Osteocyte (in vitro differentiated cells): ENCODE measurements at places on chromosomes 2 and 18. TPM values are rescaled to one million over a fixed set of nuclear protein-coding genes. Genes with fewer than 3 reads are reported as not detected.
A peak's percentile ranks its signal among the peaks of the same experiment; 100 is the strongest.

DNA sequence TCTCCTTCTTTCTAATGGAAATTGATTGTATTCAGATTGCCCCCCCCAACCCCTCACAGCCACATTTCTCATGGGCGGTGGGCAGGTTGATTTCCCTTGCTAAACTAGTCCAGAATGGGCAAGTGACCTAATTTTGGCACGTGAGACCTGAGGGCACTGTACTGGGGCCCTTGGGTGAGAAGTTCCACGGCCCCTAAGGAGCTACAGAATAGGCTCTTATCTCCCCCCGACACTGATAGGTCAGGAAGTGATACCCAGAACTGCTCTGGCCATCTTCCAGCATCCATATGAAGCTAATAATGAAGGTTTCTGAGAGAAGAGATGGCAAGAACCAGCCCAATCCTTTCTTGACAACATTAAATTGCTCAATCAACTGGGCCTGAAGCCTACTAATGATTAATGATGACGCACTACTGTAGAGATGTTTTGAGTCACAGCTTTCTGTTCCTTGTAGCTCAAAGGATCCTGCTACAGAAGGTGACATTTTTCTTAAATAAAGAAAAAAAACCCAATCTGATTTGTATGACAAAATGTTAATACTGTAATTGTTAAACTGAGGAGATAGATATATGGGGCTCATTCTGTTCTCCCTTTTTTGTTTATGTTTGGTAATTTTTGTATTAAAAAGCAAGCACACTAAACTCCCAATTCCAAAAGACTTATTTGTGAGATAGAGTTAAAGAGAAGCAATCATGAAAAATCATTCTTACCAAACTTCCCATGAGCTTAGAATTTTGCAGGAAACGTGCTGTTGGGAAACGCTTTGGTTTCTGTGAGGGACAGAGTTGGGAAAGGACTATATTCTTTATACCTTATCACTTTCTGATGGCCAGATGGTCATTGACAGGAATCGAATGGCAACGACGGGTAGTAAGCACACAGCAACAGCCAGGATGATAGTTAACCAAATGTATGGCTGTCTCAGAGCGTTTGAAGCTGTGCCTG is 28.2 kb upstream of the NARS1 start:
- peaks cover 33% of the 10 kb centered on the region for H3K36me3 ChIP-seq
- no peaks in the 10 kb centered on the region for H3K4me1 ChIP-seq
- no peak for DNase-seq
- H3K4me3 ChIP-seq, result no peak overlapping the region

Gene VWC2L
- not detected in 2 replicates for total RNA-seq

Gene ASXL3
- 7.2 and 10.1 TPM in 2 replicates for total RNA-seq

- H3K36me3 ChIP-seq, result no peaks in the 10 kb centered on the region
- no peak overlapping the region for H3K27ac ChIP-seq
- no peak overlapping the region for H3K4me3 ChIP-seq
- H3K27me3 ChIP-seq, result no peaks in the 10 kb centered on the region
- no peak for DNase-seq
- H3K4me1 ChIP-seq, result no peaks in the 10 kb centered on the region
Measured at GRCh38 chr18:33538418-33539042, 39.5 kb upstream of the ASXL3 start.

- H3K4me3 ChIP-seq, result no peak overlapping the region
- H3K36me3 ChIP-seq, result no peaks in the 10 kb centered on the region
- peaks cover 30% of the 10 kb centered on the region for H3K27me3 ChIP-seq
- H3K4me1 ChIP-seq, result no peaks in the 10 kb centered on the region
- DNase-seq, result no peak
- no peak overlapping the region for H3K27ac ChIP-seq
Measured at GRCh38 chr2:55721596-55722215, 28.1 kb upstream of the PNPT1 start.

DNA sequence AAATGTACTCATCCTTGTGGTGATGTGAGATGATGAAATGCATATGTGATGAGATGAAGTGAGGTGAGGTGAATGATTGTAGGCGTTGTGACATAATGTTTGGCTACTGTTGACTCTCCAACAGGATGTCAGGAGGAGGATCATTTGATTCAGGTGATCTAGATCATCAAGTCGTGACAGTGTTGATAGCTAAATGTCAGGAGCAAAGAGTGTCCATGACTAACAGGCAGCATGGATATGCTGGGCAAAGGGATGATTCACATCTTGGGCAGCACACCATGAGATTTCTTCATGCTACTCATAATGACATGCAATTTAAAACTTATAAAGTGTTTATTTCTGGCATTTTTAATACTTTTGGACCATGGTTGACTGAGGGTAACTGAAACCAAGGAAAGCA is 40.2 kb upstream of the UBXN4 start:
- peaks cover 2% of the 10 kb centered on the region for H3K36me3 ChIP-seq
- H3K27ac ChIP-seq, result no peak overlapping the region
- no peak for DNase-seq

DNA sequence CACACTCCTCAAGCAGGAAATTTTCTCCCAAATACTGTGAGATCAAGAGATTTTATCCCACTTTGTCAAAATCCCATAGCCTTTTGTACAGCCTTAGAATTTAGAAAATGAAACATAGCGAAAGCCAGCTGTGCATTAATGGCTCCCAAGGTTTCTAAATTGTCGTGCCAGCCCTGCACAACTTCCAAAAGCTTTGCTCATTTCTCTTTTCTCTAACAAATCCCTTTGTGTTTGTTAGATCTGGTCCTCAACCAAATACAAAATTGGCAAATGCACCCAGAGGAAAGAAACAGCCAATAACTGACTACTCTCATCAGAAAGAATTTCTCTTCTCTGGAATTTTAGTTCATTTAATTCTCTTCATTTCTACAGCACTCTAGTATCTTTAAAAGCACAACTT is 361.1 kb downstream of the INSIG2 start:
- H3K36me3 ChIP-seq, result no peaks in the 10 kb centered on the region
- H3K27ac ChIP-seq, result no peak overlapping the region
- DNase-seq, result no peak
- H3K27me3 ChIP-seq, result peaks cover 5% of the 10 kb centered on the region

DNA sequence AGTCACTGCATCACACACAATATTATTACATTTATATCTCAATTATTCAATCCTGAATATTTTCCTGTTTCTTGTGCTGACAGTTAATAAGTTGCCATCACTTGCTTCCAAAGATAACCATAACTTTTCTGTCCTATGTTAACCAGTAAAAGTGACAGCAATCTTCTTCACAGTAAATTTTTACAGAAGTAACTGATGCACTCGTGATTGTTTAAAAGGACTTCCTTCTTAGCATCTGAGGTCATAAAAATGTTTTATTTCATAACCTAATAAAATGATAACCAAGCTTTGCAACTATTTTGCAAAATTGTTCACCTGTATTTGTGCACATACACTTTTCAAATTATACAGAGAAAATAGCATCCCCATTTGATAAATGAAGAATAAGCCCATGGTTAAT is 20.6 kb upstream of the ANKRD62 start:
- peaks cover 4% of the 10 kb centered on the region for H3K4me1 ChIP-seq
- peaks cover 11% of the 10 kb centered on the region for H3K27me3 ChIP-seq
- no peak overlapping the region for H3K4me3 ChIP-seq

DNA sequence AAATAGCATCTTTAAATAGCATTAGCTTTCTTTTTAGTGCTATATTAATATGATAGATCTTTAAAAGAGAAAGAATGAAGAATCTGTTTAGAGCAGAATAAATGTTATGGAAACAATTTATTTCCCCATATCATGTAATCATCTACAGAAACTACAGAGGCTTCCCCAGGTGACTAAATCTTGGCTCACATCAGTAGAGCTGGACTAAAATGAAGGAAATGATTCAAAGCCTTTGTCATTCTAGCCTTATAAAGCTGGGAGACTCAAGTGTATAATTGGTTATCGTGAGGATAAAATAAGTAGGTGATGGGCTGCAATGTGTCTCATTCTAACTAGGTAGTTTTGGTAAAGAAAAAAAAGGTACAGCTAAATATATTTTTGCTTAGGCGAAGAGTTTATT is 83.2 kb upstream of the UNC80 start:
- H3K4me1 ChIP-seq, result no peaks in the 10 kb centered on the region
- H3K27me3 ChIP-seq, result peaks cover 8% of the 10 kb centered on the region
- H3K27ac ChIP-seq, result no peak overlapping the region
- no peaks in the 10 kb centered on the region for H3K36me3 ChIP-seq

GRCh38 chr2:77938462-77938861 is 416.3 kb upstream of the LRRTM4 start:
- H3K27ac ChIP-seq, result no peak overlapping the region
- DNase-seq, result no peak
- no peaks in the 10 kb centered on the region for H3K27me3 ChIP-seq
- no peak overlapping the region for H3K4me3 ChIP-seq
- H3K36me3 ChIP-seq, result no peaks in the 10 kb centered on the region

- no peaks in the 10 kb centered on the region for H3K4me1 ChIP-seq
- H3K27me3 ChIP-seq, result no peaks in the 10 kb centered on the region
- DNase-seq, result no peak
- no peaks in the 10 kb centered on the region for H3K36me3 ChIP-seq
Measured at GRCh38 chr2:136486115-136486514, 279.2 kb upstream of the THSD7B start.

Gene MFSD2B
- total RNA-seq, result not detected in 2 replicates

Gene M1AP
- total RNA-seq, result not detected in 2 replicates

GRCh38 chr18:7021994-7022840 is 95.4 kb downstream of the LAMA1 start:
- H3K36me3 ChIP-seq, result no peaks in the 10 kb centered on the region
- no peak overlapping the region for H3K27ac ChIP-seq
- no peaks in the 10 kb centered on the region for H3K27me3 ChIP-seq
- H3K4me1 ChIP-seq, result no peaks in the 10 kb centered on the region

Gene TANK
- 66.4 and 73.8 TPM in 2 replicates for total RNA-seq

- no peak overlapping the region for H3K4me3 ChIP-seq
- H3K4me1 ChIP-seq, result peaks cover 62% of the 10 kb centered on the region
- DNase-seq, result peak; percentile 64
- H3K27me3 ChIP-seq, result no peaks in the 10 kb centered on the region
Measured at GRCh38 chr2:127173057-127173456, 47.0 kb downstream of the CYP27C1 start.

- H3K27ac ChIP-seq, result peak overlapping the region; percentile 65
- no peak overlapping the region for H3K4me3 ChIP-seq
- no peaks in the 10 kb centered on the region for H3K27me3 ChIP-seq
- no peaks in the 10 kb centered on the region for H3K36me3 ChIP-seq
- peaks cover 13% of the 10 kb centered on the region for H3K4me1 ChIP-seq
Measured at GRCh38 chr18:519019-519879, 18.7 kb upstream of the COLEC12 start.
